Stromal cell of bone marrow (primary cell): ENCODE measurements at places on chromosomes 4 and X.

- no peak for DNase-seq
Observed at GRCh38 chr4:186201535-186202230, 10.3 kb downstream of the CYP4V2 start.

GRCh38 chr4:176013476-176014247 is 52.0 kb upstream of the WDR17 start:
- no peak for DNase-seq

GRCh38 chr4:86011117-86011516 is 348.7 kb downstream of the MAPK10 start:
- peak; percentile 97 for DNase-seq

DNA sequence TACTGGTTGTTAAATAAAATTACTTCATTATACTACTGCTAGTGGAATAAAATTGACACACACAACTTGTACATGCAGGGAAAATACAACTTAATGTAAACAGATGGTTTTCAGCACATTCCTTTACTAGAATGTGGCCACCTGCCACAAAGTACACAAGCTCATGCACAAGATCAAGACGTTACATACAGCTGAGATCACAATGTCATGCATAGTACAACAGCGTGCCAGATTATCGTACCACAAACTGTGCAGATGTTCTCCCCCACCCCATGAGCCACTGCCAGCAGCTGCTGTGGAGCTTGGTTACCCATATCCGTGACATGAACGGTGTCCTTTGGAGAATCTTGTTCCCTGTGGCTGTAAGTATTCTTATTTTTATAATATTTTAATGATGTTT is 27.7 kb downstream of the FBXO8 start:
- no peak for DNase-seq

- no peak for DNase-seq
Observed at GRCh38 chr4:147163311-147163710, 217.6 kb upstream of the TTC29 start.

- DNase-seq, result no peak
Observed at GRCh38 chrX:17414839-17415238, 39.8 kb downstream of the NHS start.

- DNase-seq, result no peak
Observed at GRCh38 chr4:36348403-36348938, 67.1 kb downstream of the DTHD1 start.

GRCh38 chrX:47690175-47690574 is 31.2 kb upstream of the UXT start:
- no peak for DNase-seq

GRCh38 chr4:53548662-53549061 is 42.6 kb downstream of the LNX1 start:
- no peak for DNase-seq

DNA sequence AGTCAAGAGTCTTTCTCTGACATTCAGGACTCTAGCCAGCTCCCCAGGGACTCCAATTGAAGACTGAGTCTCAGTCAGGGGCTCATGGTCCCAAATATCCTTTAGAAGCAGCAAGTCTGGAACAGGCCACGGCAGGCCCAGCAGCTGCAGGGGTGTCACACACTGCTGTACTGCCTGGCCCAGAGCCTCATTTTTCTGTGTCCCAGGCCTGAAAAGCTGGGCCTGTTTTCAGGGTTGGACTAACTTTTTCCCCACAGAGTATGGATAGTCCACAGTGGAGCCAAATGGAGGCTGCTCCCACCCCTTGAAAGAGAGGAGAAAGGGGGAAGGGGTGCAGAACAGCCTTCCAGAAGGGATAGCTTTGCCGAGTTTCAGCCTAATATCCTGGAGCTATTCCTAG is 146.8 kb upstream of the NALF2 start:
- no peak for DNase-seq

- no peak for DNase-seq
Observed at GRCh38 chr4:68904786-68905185, 46.8 kb downstream of the UGT2A3 start.

GRCh38 chr4:71472946-71473345 is 134.1 kb downstream of the SLC4A4 start:
- peak; percentile 50 for DNase-seq

DNA sequence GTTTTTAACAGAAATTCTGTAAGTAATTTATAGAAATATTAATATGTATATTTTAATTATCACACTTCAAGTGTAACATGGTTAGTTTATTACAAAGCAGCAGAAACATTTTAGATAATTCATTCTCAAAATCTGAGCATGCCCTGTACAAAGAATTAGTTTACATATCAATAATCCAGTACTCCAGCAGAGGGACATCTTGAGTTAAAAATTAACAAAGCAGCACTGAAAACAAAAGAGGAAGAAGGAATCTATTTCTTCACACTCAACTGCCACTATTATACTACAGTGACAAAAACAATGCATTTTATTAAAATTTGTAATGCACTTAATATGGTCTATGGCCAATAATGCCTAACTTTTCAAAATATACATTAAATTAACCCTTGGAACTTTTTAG is 179.1 kb upstream of the KLHL4 start:
- peak; percentile 0 for DNase-seq

DNA sequence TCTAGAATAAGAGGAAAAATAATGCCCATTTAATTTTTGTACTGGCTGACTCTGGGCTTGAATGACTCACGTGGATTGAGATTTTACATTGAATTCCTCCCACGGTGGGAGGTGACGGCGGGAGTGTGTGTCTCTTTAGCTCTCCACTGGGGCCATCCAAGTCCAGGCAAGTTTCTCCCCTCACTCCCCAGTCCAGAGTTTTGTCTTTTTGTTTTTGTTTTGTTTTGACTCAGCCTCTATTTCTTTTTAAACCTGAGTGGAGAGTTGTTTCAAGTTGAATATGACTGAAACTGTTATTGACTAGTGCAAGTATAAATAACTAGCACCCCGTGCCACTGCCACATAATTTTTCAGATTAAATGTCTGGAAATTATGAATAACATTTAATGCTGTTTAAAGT is 13.6 kb downstream of the CHST7 start:
- no peak for DNase-seq

GRCh38 chr4:172992648-172993378 is 175.8 kb upstream of the GALNT7 start:
- no peak for DNase-seq

DNA sequence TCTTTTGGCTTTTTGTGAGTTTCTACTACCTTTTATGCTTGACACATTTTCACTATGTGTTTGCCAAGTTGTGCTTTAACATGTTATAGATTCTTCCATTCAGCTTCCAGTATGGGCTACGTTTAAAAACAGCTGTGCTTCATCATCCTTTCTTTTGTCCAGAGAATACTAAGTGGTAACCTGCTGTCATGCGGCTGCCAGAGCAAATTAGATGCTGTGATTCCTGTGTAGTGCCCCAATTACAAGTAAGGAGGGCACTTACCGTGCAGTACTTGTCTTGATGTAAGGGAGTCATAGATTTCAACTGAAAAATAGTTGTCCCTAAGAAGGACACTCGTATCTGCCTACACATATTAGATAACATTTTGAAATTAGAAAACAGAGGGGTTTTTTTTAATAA is 531.8 kb upstream of the GALNTL6 start:
- no peak for DNase-seq

- DNase-seq, result no peak
Observed at GRCh38 chr4:142405695-142406498, 440.2 kb downstream of the INPP4B start.

DNA sequence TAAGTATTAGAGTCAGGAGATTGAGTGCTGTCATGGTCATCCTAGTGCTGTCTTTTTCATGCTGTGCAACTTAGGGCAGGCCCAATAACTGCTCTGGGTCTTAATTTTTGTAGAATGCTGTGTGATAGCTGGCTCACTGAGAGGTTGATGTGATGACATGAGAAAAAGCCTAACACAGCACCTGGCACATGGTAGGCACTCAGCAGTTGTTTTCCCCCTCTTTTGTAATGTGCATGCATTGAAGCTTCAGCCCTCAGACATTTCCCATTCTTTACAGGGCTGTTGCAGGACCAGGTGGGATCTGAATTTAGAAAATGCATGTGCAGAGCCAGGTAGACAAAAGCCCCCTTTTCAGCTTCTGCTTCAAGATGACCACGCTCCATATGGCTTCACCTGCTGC is 44.1 kb upstream of the SOX3 start:
- no peak for DNase-seq

- no peak for DNase-seq
Observed at GRCh38 chr4:165222651-165222994, 15.3 kb downstream of the KLHL2 start.

- peak; percentile 38 for DNase-seq
Observed at GRCh38 chrX:41180194-41180908, 95.1 kb downstream of the USP9X start.

- DNase-seq, result no peak
Observed at GRCh38 chr4:176002007-176002613, 63.5 kb upstream of the WDR17 start.

DNA sequence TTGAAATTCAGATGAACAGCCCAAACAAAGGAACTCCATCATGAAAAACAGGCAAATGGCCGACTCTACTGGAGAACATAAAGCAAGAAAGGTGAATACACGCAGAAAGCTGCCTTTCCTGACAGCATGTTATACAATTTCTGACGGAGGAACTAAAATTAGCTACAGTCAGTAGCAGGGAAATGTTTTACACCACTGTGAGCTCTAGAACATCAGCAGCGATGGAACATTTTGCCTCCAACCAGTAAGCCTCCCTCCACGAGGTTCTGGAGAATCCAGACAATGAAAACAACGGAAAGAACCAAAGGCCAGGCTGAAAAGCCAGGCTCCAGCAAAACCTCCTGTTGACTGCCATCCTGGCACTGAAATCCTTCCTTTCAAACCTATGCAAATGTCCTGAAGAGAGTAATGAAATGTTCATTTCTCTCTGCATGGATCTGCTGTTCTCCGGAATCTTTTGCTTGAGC is 78.9 kb downstream of the IRF2 start:
- DNase-seq, result no peak

DNA sequence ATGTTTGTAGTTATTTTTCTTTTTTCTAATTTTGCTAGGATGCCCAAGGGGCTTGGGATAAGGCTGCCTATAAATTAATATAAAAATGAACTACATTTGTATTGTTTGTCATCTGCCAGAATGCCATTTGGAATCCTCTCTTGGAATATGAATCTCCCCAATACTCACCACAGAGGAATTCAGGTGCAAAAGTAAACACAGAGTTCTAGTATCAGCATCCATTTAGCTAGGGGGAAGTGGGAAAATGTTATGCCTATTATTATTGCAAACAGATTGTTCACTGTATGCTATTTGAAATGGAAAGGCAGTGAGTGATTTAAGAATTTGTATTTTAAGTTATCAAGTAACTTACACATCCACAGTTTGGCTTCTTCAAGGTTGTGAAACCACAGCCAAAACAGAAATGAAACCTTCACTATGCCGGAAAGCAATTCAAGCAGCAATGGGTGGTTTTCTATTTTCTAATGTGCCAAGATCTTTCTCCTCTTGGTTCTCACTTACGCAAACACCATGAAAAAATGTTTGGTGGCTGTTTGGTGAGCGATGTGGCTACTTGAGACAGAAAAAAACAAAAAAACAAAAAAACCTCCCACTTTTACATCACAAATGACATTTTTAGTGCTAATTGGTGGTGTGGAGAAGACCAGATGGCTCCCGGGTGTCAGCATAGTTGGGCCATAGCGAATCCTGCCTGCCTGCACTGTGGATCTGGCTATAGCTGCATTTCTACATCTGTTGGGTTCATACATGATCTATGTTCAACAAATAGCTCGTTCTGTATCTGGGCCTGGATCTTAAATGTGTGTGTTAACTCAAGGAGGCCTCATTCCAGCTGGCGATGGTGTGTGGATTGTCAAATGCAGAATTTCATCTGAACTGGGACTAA is 200.8 kb upstream of the GIMD1 start:
- DNase-seq, result no peak

- DNase-seq, result no peak
Observed at GRCh38 chr4:77159806-77160205, 2.8 kb downstream of the CCNG2 start.

GRCh38 chr4:11111876-11112275 is 316.8 kb downstream of the HS3ST1 start:
- DNase-seq, result no peak

DNA sequence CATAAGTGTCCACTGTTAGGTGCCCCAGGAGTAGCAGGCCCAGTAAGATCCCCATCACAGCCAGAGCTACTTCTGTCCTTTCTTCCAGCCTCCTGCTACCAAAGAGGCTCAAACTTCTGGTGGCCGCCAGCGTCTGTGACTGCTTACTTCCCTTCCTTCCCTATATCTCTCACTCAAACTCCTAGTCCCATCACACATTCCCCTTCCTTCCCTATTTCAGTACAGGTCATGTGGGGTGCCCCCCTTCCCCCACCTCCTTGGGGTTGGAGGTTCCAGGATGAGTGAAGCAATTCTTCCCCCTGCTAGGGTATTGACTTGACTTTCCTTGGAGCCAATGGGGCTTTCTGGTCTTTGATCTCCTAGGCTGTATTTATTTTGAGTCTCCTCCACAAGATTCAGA is at the start of gene VSIG4:
Gene VSIG4, minus strand, starts transcription at position 137 of the 400 bp plus-strand sequence. Its CDS starts 82 bp downstream, at position 55.
- DNase-seq, result no peak
